Gastrocnemius medialis (tissue), 4 donors: ENCODE measurements at places on chromosomes 2 and 18.

- no peaks in the 10 kb centered on the region for H3K4me1 ChIP-seq
- no peak overlapping the region for H3K4me3 ChIP-seq
- H3K27ac ChIP-seq: no peak overlapping the region
- H3K36me3 ChIP-seq: no peaks in the 10 kb centered on the region
- no peaks in the 10 kb centered on the region for H3K27me3 ChIP-seq
- no peak for DNase-seq
These were observed 129.2 kb downstream of the MYCN start for GRCh38 chr2:16069663-16069932.

- H3K4me1 ChIP-seq: peaks cover 3% of the 10 kb centered on the region
- H3K27me3 ChIP-seq: no peaks in the 10 kb centered on the region
- no peak overlapping the region for H3K27ac ChIP-seq
- DNase-seq: no peak
These were observed 83.4 kb downstream of the DOCK10 start for GRCh38 chr2:224958873-224959272.

DNA sequence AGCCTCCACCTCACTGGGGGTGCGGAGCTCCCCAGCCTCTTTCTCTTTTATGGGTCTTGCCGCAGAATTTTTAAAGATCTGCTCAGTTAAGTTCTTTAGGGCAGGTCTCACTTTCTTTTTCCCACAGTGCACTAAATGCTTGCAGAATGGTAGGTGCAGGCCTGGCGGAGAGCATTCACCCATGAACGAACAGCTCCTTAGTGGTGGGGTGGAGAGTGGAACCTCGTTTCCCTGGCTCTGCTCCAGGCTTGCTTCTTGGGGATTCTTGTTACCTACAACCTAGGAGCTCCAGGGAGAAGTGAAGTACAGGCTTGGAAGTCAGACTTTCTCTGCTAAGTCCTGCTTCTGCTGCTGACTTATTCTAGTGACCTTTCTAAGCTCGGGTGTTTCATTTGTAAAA is 70.3 kb upstream of the PXDN start:
- no peak overlapping the region for H3K4me3 ChIP-seq
- H3K27me3 ChIP-seq: no peaks in the 10 kb centered on the region
- H3K4me1 ChIP-seq: peaks cover 7% of the 10 kb centered on the region
- H3K36me3 ChIP-seq: no peaks in the 10 kb centered on the region
- H3K27ac ChIP-seq: no peak overlapping the region

- H3K4me3 ChIP-seq: no peak overlapping the region
- DNase-seq: no peak
These were observed 1407.1 kb upstream of the ACVR2A start for GRCh38 chr2:146437712-146438111.

DNA sequence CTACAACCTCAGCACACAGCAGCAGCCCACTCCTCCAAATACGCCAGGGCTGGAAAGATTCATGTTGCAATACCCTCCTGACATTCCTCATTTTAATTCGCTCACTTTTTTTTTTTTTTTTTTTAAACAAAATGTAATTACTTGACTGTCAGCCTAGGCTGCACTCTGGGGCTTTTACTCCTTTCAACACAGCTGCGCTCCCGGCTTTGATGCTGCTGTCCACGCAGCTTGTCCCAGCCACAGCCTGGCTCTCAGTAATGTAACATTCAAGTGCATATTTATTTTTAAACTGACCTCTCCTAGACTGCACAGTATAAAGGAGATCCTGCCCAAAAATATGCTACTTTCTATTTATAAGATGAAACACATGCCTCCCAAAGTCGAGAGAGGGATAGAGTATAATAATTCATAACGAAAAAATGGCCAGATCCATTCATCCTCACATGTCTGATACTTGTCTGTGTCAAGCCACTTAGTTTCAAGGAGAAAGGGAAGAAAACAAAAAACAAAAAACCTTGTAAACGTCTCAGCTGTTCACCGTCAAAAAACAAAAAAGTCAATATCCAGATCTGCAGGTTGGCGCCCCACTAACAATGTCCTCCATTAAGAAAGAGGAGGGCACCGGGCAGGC is 949 bp downstream of the CDC42EP3 start:
- peak overlapping the region; percentile 99 for H3K4me3 ChIP-seq
- DNase-seq: no peak

DNA sequence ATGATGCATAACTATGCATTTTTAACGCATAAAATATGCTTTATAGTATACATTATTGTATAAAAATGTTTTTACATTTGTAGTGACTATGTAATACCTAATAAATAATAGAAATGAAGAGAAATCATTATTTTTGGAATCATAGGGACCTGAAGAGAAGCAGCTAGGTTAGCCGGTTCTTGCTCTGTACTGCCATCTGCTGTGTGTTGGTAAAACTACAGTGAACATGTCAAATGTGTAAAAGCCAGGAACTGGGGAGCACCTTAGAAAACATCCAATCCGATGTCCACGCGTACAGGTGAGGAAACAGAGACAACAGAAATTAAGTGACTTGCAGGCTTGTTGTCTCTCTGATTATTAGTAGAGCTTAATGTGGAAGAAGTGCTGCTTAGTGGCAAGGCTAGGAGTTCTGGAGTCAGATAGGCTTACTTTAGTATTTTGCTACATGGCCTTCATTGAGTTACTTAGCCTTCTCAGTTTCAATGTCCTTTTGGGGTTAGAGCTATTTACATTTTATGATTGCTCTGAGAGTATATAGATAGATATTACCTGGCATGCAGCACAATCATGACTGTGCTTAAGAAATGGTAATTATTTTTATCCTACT is 386.5 kb downstream of the DLGAP1 start:
- no peak overlapping the region for H3K27ac ChIP-seq
- no peak overlapping the region for H3K4me3 ChIP-seq
- no peaks in the 10 kb centered on the region for H3K36me3 ChIP-seq

DNA sequence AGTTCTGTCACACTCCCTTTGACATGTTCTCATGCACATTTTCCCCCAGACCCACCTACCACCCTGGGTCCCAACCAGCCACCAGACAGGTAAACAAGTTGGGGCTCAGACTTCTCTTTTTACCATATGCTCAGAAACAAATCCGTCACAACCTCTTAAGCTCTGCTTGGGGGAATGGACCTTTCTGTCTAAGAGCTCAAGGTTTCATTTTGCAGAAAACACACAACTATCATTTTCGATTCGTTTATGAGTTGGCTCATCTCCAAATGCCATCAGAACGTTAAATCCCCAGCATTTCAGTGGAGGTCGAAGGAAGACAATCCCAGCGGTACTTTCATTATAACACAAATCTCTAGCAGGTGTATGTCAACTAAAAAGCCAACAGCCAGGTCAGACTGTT is 30.6 kb upstream of the NCK2 start:
- no peak for DNase-seq
- no peak overlapping the region for H3K4me3 ChIP-seq
- no peaks in the 10 kb centered on the region for H3K4me1 ChIP-seq
- H3K27me3 ChIP-seq: no peaks in the 10 kb centered on the region

- DNase-seq: no peak
- no peaks in the 10 kb centered on the region for H3K36me3 ChIP-seq
- H3K4me1 ChIP-seq: no peaks in the 10 kb centered on the region
These were observed 372.5 kb downstream of the GALR1 start for GRCh38 chr18:77622009-77622692.

GRCh38 chr18:3791238-3791637 is 341.3 kb downstream of the TGIF1 start:
- H3K36me3 ChIP-seq: no peaks in the 10 kb centered on the region
- no peak for DNase-seq
- H3K27me3 ChIP-seq: no peaks in the 10 kb centered on the region
- H3K4me1 ChIP-seq: no peaks in the 10 kb centered on the region
- H3K27ac ChIP-seq: no peak overlapping the region

- no peaks in the 10 kb centered on the region for H3K4me1 ChIP-seq
- DNase-seq: no peak
- H3K27ac ChIP-seq: no peak overlapping the region
- H3K4me3 ChIP-seq: no peak overlapping the region
- H3K36me3 ChIP-seq: no peaks in the 10 kb centered on the region
These were observed 199.6 kb upstream of the MMADHC start for GRCh38 chr2:149787206-149787605.

DNA sequence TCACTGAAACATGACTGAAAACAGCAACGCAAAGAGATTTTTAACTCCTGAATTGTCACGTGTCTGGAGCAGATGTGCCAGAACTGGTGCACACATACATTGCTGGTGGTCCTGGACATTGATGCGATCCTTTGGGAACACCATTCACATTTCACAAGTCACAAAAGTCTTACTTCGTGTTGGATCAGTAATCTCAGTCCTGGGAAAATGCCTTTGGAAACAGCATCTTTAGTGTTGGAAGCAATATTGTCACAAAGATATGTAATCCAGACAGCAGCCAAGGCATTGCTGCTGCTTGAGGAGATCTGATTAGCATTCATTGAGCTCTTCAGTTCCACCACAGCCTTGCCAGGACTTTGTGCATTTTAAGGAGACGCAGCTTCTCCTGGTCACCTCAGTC is 126.2 kb upstream of the SH3BP4 start:
- no peak overlapping the region for H3K27ac ChIP-seq
- no peaks in the 10 kb centered on the region for H3K4me1 ChIP-seq
- no peak overlapping the region for H3K4me3 ChIP-seq
- no peaks in the 10 kb centered on the region for H3K27me3 ChIP-seq

GRCh38 chr2:69580486-69580885 is 63.1 kb downstream of the AAK1 start:
- no peak overlapping the region for H3K27ac ChIP-seq
- no peaks in the 10 kb centered on the region for H3K27me3 ChIP-seq
- DNase-seq: no peak
- peaks cover 85% of the 10 kb centered on the region for H3K4me1 ChIP-seq
- no peak overlapping the region for H3K4me3 ChIP-seq
- H3K36me3 ChIP-seq: no peaks in the 10 kb centered on the region

DNA sequence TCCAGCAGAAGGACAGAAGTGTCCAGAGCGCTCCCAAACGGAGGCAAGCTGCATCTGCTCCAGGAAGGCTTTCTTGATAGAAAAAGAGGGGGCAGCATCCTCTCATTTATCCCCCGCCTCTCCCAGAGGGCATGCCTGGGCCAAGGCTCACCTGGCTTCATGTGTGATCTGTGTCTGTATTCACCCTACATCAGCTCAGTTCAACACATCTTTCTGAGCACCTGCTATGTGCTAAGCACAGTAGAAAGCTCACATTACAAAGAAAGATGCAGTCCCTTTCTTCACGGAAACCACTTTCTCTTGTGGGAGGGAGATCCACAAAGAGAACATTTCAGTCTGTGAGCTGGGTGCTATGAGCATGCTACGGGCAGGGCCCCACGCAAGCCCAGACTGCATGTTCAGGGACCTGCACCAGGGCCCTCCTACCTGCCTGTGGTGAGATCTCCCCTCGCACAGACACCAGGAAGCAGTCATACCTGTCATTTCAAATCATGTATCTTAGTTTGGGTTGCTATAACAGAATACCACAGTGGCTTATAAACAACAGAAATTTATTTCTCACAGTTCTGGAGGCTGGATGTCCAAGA is 90.7 kb downstream of the PDCL3 start:
- no peak overlapping the region for H3K4me3 ChIP-seq
- DNase-seq: no peak
- no peaks in the 10 kb centered on the region for H3K4me1 ChIP-seq
- H3K36me3 ChIP-seq: no peaks in the 10 kb centered on the region
- no peak overlapping the region for H3K27ac ChIP-seq

DNA sequence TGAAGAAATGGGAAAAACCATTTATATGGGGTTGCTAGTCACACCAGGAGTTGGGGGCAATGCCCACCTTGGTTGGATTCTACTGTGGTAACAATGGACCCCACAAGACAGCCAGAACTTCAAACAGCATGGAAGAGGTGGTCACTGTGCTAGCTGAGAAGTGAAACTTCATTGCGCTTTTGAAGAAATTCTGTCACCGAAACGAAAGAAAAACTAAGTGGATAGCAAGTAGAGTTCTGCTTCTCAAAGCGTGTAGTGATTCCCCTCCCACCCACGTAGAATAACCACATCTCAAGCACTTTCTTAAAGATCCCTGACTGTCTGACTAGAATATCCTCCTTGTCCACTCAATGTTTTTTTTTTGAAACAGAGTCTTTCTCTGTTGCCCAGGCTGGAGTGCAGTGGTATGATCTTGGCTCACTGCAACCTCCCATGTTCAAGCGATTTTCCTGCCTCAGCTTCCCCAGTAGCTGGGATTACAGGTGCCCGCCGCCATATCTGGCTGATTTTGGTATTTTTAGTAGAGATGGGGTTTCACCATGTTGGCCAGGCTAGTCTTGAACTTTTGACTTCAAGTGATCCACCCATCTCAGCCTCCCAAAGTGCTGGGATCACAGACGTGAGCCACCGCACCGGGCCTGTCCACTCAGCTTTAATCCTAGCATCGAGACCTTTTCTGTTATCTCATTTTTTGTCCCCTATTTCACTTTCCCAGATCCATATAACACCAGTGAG is 30.1 kb upstream of the CCL20 start:
- no peak overlapping the region for H3K4me3 ChIP-seq
- H3K27ac ChIP-seq: no peak overlapping the region
- H3K36me3 ChIP-seq: no peaks in the 10 kb centered on the region
- no peaks in the 10 kb centered on the region for H3K4me1 ChIP-seq
- DNase-seq: no peak

DNA sequence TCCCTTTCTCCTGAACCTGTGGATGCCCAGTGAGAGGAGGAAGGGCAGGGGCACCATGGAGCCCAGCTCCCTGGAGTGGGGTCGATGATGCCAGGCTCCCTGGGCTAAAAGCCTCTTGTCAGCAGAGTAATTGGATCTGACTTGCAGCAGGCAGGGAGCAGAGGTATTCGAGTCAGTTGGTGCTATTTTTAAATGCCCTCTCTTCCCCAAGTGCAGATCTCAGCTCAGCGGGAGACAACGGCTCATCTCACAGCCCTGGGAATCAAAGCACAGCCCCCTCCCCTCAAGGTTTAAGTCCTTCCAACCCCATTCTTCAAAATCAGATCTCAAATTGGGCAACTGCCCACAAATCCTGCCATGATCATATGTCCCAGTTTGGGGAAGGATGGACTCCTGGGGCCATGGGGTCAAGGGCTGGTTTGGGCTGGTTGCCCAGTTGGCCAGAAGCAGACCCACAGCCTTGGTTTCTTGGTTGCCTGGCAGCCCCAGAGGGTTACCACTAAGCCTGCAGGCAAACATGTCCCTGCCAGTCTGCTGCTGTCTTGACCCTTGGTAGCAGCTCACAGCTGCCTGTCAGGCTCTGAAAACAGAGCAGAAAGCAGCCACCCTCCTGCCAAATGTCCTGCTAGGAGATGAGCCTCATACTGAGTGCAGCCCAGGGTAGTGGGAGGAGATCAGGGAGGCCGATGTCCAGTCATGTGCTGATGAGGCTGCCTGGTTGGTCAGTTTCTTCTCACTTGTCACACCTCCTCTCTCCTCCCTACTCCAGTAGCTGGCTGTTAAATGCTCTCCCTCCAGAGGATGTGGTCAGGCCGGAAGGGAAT is 244.9 kb downstream of the LOXHD1 start:
- peaks cover 76% of the 10 kb centered on the region for H3K4me1 ChIP-seq
- DNase-seq: peak; percentile 74
- no peaks in the 10 kb centered on the region for H3K27me3 ChIP-seq
- peak overlapping the region; percentile 98 for H3K27ac ChIP-seq
- H3K36me3 ChIP-seq: no peaks in the 10 kb centered on the region

- H3K4me3 ChIP-seq: no peak overlapping the region
- no peak for DNase-seq
- no peak overlapping the region for H3K27ac ChIP-seq
- H3K4me1 ChIP-seq: no peaks in the 10 kb centered on the region
These were observed 26.8 kb upstream of the ASXL2 start for GRCh38 chr2:25905126-25905525.
